ENCODE measurements at places on chromosomes 4 and X.

DNA sequence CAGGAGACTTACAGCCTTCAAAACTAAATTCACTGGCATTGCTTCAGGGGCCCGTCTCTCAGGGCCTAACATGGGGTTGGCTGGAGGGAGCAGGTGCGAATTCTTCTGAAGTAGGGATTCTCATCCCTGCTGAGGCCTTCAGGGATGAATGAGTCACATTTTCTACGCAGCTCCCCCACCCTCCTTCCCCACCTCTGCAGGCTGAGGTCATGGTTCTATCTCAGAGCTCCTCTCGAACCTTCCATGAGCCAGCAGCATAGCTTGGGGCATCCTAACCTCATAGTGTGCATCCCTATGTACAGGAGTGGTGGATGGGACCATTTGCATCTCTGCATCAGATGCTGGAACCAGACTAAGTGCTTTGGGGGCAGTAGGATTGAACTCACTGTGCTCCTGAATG, 309.2 kb downstream of the EVC2 start:
- DNase-seq: no peak

GRCh38 chr4:16119981-16120380, 36.2 kb upstream of the PROM1 start:
- DNase-seq: no peak

DNA sequence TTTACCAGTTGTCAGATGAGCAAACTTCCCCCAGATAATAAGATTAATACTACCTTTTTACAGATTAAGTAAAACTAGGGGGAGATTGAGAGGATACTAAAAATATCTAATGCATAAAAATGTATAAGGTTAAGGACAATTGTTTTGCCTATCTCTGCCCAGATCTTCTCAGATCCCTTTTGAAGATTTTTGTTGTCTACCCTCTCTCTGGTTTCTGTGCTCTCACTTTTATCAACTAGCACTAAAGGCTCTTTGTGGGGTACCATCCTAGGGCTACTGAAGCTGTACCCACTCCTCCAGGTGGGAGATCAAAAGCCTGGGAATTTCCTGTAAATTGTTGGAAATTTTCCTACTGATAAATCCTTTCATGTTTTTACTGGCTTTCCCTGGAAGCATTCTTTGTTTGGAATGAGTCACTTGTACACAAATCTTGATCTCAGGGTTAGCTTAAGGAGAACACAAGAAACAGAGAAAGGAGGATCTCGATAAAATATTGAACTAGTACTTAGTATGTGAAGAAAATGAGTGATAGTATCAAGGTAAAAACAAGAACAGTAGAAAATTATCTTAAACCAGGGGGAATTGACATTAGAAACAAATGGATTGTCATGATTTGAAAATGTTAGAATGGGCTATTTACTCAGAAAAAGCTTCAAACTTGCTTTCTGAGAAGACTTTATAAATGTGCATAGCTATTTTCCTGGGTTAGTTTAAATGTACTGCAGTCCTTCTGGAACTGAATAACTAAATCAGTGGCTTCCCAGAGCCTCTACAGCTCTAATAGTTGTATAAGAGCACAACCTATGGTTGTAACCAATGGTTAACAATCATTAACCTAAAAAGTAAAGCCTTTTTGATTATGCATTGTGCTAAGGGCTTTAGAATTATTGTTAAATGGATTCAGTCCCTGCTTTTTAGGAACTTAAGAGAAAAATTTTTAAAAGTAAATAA, 679.9 kb upstream of the MAGEB2 start:
- no peak for DNase-seq

GRCh38 chrX:638482-639131, 8.0 kb downstream of the SHOX start:
- no peak for DNase-seq

GRCh38 chr4:117965622-117966021, 68.7 kb upstream of the NDST3 start:
- DNase-seq: no peak

GRCh38 chr4:67234296-67234695, 311.0 kb downstream of the CENPC start:
- DNase-seq: no peak

GRCh38 chr4:86032476-86033022, 327.3 kb downstream of the MAPK10 start:
- peak; percentile 19 for DNase-seq

- no peak for DNase-seq
Observed at GRCh38 chr4:86961116-86961515, 26.3 kb downstream of the AFF1 start.

DNA sequence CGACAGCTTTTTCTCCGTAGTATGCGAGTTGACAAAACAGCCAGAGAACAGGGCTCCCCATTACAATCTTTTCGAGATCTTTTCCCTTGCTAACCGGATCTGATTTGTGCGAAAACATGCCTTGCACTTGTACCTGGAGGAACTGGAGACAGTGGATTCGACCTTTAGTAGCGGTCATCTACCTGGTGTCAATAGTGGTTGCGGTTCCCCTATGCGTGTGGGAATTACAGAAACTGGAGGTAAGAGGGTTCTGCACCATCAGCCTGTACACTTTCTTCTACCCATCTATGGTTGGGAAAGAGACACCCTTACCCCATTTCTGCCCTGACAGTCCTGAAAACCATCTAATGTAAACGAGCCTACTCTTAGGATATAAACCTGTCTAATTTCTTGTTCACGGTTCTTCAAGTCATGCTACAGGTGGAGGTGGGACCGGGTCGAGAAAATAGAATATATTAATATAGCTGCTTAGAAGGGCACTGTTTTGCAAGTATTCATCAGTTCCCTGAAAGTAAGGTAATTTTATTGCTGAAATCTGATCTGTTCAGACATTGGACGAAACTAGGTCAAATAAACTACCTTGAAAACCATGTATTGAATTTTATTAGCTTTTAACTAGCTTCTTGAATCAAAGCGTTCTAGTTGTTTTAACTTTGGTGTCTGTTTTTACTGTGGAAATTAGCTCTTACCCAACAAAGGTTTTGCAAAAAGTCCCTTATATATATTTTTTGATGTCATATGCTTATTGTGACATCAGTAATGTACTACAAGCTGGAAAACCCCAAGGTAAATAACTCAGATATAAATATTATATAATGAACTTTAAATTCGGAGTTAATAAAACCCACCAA, 869 bp downstream of the TMEM184C start:
- no peak for DNase-seq

DNA sequence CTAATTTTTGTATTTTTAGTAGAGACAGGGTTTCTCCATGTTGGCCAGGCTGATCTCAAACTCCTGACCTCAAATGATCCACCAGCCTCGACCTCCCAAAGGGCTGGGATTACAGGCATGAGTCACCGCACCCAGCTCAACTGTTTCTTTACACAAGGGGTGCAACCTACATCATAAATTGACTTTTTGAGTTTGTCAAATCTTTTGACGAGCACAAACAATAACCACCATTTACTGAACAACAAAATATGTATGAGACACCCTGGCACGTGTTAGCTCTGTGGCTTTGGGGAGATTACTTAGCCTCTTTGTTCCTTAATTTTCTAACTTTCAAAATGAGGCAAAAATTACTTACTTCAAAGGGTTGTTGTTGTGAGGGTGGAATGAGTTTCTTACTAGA, 23.5 kb upstream of the SLC34A2 start:
- no peak for DNase-seq

DNA sequence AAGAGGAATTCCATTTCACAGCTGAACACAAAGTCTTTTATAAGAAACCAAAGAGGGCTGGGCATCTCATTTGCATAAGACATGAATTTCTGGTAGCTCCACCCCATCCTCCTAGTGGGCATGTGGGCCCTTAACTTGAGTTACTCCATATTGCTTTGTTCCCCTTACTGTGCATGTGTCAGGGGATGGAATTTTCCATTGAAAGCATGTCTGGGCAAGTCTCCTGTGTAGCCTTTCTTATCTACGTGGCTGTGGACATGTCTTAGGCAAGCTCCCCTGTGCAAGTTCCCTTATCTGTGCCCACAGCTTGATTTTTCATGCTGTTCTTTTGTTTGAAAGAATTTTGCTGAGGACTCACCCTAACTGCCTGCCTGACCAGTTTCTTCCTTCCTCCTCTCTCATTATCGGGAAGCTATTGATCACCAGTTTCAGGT, 123.5 kb upstream of the JADE1 start:
- DNase-seq: no peak

DNA sequence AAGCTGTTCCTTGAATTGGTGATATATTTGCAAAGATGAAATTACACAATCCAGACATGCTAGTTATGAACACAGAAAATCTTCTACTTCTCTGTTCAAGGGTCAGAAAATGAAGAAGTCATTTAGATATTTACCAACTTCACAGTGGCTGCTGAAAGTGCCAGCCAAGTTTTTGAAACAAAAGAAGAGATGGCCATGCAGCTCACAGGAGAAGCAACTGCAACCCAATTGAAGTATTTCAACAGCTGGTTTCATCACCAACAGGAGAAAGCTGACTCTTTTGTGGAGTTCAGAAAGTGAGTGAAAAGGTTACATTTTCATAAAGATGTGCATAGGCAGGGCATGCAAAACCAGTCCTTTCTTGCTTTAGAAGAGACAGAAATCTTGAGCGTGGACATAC, 70.1 kb upstream of the LSM6 start:
- DNase-seq: no peak
